ENCODE measurements at places on chromosomes 5 and 9.

DNA sequence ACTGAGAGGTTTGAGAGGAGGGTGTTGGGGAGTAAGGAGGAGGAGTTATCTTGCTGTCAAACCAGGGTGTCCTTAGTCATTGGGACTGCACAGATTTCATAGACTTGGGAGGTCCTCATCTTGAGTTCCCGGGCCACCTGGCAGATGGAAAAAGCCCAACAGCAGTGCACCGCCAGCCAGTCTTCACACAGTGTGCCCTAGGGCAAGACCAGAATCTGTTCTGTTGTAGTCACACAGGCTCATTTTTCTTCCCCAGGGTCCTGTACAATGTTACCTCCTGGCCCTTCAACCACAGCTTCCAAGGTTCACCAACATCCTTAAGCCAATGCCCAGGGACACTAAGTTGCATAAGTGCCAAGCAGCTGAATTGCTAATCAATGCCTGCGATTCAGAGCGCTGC, 21.0 kb downstream of the PLAC8L1 start:
- no peak for DNase-seq

DNA sequence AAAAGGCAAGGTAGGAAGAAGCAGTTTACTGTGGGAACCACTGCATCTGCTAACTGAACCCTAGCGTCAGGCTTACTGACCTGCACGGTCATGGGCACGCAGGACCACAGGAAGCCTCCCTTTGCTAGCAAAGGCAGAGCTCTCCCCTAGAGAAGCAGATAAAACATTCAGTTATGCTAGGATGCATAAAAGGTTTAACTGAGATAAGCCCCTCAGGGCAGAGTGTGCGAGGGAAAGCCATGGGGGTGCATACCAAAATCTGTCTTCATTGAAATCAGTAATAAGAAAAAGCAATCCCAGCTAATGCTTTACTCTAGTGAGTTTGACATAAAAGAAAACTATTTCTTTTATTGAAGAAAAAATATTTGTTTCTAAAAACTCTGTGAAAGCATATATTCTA, 2403.7 kb upstream of the C9orf72 start:
- no peak for DNase-seq

GRCh38 chr9:63817622-63818518, 1467.1 kb downstream of the FOXD4L5 start:
- peak; percentile 56 for DNase-seq

DNA sequence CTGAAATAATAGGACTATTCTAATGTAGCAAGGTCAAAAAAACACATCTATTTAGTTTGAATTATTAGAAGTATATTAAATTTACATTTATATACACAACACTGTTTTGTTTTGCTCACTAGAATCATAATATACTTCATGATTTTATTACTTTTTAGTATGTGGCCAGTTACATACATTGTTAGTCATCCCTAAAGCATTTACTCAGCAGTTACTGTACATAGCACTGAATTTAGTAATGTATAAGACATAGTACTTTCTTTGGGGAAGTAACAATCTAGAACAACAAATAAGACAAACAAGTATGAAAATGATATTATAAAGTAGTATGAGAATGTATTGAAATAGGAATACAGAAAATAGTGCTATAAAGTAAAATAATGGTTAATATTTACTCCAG, 28.2 kb downstream of the ERCC8 start:
- DNase-seq: no peak

DNA sequence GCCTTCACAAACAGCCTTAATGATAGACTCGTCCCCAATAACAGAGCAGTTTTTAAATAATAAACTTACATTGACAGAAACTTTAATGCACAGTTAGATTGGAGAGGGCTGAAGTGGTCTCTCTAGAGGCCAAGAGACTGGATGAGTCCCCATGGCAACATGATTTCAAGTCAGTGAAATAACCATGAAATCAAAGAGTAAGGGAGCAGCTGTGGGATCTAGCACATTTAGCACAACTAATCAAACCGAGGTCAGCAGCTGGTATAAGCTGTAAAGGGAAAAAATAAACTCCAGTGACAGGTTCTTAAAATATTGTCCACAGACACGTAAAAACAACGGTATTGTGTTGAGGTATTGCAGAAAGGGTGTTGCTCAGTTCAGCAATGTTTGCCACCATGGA, 916.6 kb downstream of the DNAH5 start:
- no peak for DNase-seq

GRCh38 chr5:21663082-21663481, 1190.1 kb downstream of the CDH12 start:
- DNase-seq: no peak

Measured in heart left ventricle (tissue), 16 donors.